ENCODE measurements at places on chromosomes 1 and 21.

DNA sequence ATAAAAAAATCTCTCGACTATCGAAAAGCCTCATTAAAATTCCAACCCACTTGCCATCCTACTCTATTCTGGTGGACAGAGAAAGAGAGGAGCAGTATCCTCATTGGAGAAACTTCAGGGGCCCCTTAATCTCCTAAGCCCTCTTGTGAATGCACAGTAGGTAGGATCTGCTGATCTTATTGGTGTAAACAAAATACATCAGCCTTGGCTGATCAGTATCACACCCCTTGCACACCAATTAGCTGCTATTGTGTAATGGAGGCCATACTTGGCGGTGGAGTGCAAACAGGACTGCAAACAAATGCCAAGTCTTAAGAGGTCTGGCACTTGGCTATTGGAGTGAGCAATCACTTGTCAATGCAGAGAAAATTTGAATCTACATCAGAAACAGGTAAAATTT lies 15.7 kb downstream of the VCAM1 start:
- DNase-seq: no peak

- no peak for DNase-seq
These were observed 147.8 kb downstream of the TNFSF18 start for GRCh38 chr1:172902861-172903381.

DNA sequence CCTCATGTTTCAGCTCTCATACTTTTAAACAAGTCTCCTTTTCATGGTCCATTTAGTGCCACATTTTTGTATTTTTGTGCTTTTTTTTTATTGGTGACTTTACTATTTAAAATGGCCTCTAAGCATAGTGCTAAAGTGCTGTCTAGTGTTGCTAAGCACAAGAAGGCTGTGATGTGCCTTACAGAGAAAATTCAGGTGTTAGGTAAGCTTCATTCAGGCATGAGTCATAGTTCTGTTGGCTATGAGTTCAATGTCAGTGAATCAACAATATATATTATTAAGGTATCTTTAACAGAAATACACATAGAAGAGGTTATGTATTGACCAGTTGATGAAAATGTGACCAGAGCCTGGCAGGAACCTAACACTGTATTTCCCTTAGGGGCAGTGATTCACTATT lies 12.8 kb upstream of the FUBP1 start:
- no peak for DNase-seq

GRCh38 chr1:81689531-81689941 lies 111.2 kb upstream of the ADGRL2 start:
- DNase-seq: no peak

DNA sequence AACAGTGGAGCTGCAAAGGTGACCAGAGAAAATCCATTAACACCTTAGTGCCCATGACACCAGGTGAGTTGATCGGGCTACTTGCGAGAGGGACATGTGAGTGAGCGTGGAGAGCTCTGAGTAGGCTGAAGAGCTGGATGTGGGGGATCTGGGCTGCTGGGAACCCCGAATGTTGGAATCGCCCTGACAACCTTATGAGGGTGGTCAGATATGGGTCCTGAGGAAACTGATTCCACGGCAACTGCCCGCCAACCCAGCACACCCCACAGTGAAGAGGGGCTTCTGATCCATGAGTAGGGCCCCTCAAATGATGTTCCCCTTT lies 705 bp upstream of the QSOX1 start:
- DNase-seq: no peak

GRCh38 chr1:222973561-222973960 lies 158.7 kb downstream of the DISP1 start:
- DNase-seq: no peak

DNA sequence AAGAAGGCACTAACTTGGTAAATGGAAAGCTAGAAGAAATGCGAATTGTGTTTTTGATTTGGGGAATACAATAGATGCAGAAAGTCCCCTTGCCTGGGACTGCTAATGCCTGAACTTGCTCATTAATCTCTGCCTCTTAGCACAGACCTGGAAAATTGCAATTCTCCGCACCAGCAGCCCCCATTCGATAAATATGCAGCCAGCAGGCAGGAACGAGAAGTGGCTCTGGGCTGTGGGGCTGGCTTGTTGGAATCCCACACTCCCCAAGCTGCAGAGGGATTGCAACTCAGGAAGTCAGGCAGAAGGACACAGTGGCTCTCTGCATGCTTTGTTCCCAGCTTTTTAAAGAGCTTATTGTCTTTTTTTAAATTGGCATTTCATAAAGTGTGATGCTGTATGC lies 51.3 kb downstream of the PCP4 start:
- no peak for DNase-seq

- DNase-seq: no peak
These were observed 149.1 kb upstream of the USP24 start for GRCh38 chr1:55364216-55364615.

GRCh38 chr1:67629370-67630075 lies 55.5 kb upstream of the GADD45A start:
- no peak for DNase-seq

DNA sequence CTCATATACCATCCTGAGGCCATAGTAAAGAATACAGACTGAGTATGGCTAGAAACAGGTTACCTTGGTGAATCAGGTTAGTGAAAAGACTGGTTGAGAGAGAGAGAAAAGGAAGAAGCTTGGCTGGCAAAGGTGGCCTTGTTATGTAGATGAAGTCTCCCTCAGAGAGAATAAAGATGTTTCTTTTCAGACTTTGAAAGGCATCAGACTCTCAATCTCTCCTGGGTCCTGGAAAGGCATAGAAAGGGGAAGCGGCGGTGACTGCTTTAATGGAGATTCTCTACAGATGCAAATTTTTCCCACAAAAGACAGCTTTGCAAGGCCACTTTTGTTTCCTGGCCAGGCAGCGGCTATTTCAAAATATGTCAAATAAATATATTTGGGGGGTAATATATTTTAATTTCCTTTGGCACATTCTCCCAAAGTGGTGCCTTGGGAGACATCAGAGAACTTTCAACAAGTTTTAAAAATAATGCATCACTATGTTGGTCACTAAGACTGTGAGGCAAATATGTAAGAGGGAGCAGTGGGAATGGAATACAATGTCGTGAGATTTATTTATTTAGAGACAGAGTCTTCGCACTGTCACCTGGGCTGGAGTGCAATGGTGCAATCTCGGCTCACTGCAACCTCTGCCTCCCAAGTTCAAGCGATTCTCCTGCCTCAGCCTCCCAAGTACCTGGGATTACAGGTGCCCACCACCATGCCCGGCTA lies 46.1 kb downstream of the NPHS2 start:
- DNase-seq: no peak

- DNase-seq: no peak
These were observed 3.9 kb upstream of the OLFML3 start for GRCh38 chr1:113975211-113975895.

GRCh38 chr1:186900539-186901237 lies 71.9 kb downstream of the PLA2G4A start:
- no peak for DNase-seq

DNA sequence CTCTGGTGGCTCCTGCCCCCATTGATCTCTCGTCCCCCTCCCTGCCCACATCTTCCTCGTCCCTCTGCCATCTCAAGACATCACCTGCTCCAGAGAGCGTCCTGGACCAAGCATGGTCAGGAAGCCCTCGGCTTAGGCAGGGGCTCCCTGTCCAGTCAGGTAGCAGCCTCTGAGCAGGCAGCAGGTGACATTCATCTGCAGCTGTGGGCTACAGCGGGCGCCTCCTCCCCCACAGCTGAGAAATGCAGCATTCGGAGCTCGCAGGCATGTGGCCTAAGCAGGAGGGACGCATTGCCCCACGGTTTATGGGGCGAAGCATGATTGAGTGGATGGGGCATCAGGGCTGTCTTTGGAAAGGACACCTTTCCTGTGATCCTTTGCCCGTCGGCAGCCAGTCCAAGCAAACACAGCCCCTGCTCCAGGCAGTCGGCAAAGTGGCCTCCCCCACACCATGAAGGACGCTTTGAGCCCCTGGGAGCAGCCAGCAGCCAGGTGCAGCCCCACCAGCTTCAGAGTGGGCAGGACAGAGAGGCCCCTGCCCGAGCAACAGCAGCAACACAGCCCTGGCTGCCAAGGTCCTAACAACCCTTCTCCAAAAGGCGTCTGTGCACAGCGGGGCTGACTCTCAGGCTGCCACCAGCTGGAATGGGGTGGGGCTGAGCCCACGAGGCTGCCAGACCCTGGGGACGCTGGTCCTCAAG lies 234.1 kb upstream of the VAMP3 start:
- peak; percentile 35 for DNase-seq

GRCh38 chr1:18866846-18867245 lies 7.4 kb upstream of the TAS1R2 start:
- DNase-seq: no peak

DNA sequence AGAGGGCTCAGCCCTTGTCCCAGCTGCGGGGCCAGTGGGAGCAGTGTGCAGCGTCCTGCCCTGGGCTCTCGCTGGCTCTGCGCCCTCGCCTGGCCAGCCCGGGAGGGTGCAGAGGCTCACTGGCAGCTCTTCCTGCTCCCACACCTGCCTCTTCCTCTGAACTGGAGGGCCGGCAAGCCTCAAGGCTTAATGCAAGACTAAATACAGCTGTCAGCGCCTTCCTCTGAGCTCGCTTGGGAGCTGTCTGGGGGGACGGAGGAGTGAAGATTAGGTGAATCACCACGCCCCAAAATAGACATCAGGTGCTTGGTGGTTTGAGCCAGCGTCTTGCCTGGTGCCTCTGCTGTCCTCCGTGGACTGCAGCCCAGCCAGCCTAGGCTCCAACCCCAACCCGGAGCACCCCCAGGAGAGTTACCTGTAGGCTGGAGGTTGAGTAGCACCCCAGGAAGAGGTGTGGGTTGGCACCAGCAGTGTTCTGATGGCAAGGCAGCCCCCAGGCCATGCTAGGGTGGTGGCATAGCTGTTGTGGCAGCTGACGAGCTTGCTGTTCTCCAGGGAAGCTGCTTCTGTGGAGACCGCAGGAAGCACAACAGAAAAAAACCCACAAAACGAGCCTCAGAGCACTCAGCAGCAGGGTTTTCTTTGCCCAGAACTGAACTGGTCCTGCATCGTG lies 36.9 kb downstream of the UMODL1 start:
- peak; percentile 42 for DNase-seq
